ENCODE measurements at places on chromosomes 12 and 14.

GRCh38 chr12:94832780-94833681 is 170.5 kb downstream of the NDUFA12 start:
- no peak for DNase-seq

DNA sequence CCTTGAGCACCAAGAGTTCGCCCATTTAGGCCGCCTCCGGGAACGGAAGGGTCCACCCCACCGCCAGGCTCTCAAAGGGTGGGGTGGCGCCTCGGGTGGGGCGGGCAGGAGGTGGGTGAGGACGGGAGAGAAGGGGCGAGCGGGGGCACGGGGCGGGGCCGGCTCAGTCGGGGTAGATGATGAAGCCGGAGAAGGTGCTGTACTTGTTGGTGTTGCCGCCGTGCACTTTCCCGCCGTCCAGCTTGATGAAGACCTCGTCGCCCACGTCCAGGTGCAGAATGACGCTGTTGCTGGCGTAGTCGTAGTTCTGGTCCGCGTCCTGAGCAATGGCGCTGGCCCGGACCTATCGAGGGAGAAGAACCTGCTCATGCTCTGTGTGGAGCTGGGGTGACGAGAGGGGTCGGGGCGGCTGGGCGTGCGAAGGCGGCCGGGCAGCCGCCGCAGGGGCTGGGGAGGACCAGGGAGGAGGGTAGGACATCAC is 4.1 kb downstream of the C1QL4 start:
- no peak for DNase-seq

GRCh38 chr12:66045506-66045905 is 85.0 kb downstream of the LLPH start:
- no peak for DNase-seq

DNA sequence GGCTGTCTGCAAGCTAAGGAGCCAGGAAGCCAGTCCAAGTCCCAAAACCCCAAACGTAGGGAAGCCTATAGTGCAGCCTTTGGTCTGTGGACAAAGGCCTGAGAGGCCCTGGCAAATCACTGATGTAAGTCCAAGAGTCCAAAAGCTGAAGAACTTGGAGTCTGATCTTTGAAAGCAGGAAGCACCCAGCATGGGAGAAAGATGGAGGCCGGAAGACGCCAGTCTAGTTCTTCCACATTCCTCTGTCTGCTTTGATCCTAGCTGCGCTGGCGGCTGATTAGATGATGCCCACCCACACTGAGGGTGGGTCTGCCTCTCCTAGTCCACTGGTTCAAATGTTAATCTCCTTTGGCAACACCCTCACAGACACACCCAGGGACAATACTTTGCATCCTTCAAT is 58.5 kb downstream of the CAPS2 start:
- DNase-seq, result no peak

DNA sequence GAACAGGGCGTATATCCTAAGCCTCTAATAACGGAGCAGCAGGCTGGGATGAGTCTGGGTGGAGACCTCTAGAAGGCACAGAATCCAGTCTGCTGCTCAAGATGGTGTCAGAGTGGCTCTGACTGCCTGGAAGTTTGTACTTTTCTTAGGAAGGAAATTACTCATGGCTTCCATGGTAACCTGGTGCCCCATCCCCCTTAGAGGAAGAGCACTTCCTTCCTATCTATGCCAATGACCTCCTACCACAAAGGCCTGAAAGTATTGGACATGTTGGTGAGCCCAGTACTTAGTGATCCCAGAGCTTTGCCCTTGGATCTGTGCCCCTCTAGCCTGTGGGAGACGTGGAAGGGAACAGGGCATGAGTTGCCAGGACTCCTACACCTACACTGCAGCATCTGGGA is 1.5 kb downstream of the BATF start:
- no peak for DNase-seq

All from stimulated activated CD8-positive, alpha-beta memory T cell treated with anti-CD3 and anti-CD28 coated beads, Interleukin-7, amount 100 ng/mL, for 1 hour (primary cell).